Large intestine (tissue), 12 donors: ENCODE measurements at places on chromosomes 1 and 21. TPM values are rescaled to one million over a fixed set of nuclear protein-coding genes. Genes with fewer than 3 reads are reported as not detected.

YARS1 gene
- polyA plus RNA-seq, result 59.9 TPM

OR2M3 gene
- not detected for polyA plus RNA-seq

KIF21B gene
- polyA plus RNA-seq, result 1.5 TPM

RNF186 gene
- polyA plus RNA-seq, result 18.8 TPM

C8A gene
- polyA plus RNA-seq, result 0.34 TPM

CA6 gene
- polyA plus RNA-seq, result not detected

COL24A1 gene
- polyA plus RNA-seq, result 1.6 TPM

INSRR gene
- polyA plus RNA-seq, result 0.09 TPM

AIRE gene
- polyA plus RNA-seq, result 14.3 TPM

FNDC5 gene
- 11.0 TPM for polyA plus RNA-seq

TMEM51 gene
- 35.7 TPM for polyA plus RNA-seq

TPTE gene
- polyA plus RNA-seq, result not detected

DNASE2B gene
- polyA plus RNA-seq, result 0.16 TPM

ROR1 gene
- 14.4 TPM for polyA plus RNA-seq

GNAT2 gene
- polyA plus RNA-seq, result not detected

MTF1 gene
- 6.0 TPM for polyA plus RNA-seq

AIM2 gene
- 0.93 TPM for polyA plus RNA-seq

VSIG8 gene
- 0.06 TPM for polyA plus RNA-seq

SEC16B gene
- polyA plus RNA-seq, result 23.7 TPM

NBPF4 gene
- not detected for polyA plus RNA-seq

APCS gene
- polyA plus RNA-seq, result 0.06 TPM

UTS2 gene
- polyA plus RNA-seq, result 0.36 TPM

OR10J1 gene
- polyA plus RNA-seq, result not detected

RCSD1 gene
- 7.4 TPM for polyA plus RNA-seq

PEAR1 gene
- polyA plus RNA-seq, result 5.9 TPM

MEX3A gene
- polyA plus RNA-seq, result 8.4 TPM

CD1E gene
- polyA plus RNA-seq, result 0.34 TPM

DMRTA2 gene
- not detected for polyA plus RNA-seq

HMCN1 gene
- polyA plus RNA-seq, result 4.2 TPM

S100A7 gene
- not detected for polyA plus RNA-seq

OR2L2 gene
- polyA plus RNA-seq, result 0.52 TPM

LRRC39 gene
- 2.0 TPM for polyA plus RNA-seq

SPRR2A gene
- polyA plus RNA-seq, result not detected

CDC42BPA gene
- polyA plus RNA-seq, result 24.3 TPM

PGLYRP3 gene
- not detected for polyA plus RNA-seq

NOS1AP gene
- polyA plus RNA-seq, result 2.7 TPM
